GM23248 (cell line): ENCODE measurements at places on chromosomes 3 and 15.

DNA sequence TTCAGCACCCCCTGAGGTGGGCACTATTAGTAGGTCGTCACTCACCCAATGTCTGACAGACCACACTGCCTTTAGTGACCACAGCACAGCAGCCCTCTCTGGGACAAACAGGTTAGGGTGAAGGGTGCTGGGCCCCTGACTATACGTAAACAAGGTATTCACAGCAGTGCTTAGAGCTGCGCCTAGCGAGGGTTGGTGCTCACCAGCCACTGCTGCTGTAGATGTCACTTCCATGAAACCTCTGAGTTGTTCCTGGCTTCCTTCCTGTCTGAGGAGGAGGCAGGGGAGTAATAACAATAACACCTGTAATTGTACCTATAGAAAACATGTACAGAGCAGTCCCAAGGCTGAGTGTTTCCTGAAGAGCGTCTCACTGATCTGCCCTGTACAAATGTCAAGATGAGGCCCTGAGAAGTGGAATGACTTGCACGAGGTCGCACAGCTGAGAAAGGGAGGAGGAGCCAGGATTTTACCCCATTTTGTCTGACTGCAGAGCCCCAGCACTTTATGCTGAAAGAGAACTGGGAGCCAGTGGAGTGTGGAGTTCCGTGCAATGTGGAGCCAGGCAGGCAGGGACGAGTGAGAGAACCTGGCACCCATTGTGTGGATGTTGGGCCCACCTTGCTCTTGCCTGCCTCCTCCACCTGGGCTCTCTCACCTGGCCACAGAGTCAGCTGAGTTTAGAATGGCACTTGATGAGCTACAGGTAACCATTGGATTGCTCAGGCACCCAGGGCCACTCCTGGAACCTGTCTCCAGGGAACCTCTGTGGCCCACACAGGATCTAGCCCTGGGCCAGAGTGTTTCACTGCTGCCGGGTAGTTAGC, 93.8 kb downstream of the DNAJB8 start:
- DNase-seq = no peak

- DNase-seq = peak; percentile 98
Observed at GRCh38 chr3:71542521-71543370, 40.8 kb downstream of the FOXP1 start.

GRCh38 chr3:100957261-100957986, 35.8 kb downstream of the ABI3BP start:
- peak; percentile 80 for DNase-seq

DNA sequence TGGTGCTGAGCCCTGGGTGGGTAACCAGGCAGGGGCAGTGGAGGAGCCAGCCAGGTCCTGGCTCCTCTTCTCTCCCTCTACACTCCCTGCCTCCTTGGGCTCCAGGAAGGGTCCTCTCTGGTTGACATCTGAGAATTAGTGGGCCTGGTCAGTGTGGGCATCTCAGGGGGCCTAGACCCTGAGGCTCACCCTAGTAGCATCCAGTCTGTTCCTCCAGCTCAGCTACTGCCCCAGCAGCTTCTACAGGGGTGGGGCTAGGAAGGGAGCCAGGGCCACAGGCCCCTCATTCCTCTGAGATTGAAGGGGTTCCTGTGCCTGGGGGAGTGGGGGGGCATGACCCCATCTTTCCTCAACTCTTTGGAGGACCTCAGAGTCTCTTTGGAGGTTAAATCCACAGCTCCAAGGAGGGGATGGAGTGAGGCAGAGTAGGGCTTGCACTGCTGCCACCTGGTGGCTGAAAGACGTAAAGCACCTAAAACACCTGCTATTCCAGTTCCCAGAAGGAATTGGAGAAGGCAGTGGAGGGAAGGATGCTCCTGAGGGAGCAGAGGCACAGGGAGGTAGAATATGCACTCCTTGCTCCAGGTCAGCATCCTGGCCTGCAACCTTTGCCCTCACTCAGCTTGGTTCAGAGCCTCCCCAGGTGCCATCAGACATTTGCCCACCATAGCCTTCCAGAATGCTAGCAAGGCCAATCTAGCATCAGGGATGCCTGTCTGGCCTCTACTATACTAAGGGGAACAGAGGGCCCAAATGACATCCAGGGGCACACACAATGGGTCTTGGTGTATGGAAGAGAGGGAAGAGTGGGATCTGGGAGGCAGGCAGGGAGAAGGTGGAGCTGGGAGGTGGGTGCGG, 25.1 kb downstream of the C3orf18 start:
- DNase-seq = peak; percentile 66

DNA sequence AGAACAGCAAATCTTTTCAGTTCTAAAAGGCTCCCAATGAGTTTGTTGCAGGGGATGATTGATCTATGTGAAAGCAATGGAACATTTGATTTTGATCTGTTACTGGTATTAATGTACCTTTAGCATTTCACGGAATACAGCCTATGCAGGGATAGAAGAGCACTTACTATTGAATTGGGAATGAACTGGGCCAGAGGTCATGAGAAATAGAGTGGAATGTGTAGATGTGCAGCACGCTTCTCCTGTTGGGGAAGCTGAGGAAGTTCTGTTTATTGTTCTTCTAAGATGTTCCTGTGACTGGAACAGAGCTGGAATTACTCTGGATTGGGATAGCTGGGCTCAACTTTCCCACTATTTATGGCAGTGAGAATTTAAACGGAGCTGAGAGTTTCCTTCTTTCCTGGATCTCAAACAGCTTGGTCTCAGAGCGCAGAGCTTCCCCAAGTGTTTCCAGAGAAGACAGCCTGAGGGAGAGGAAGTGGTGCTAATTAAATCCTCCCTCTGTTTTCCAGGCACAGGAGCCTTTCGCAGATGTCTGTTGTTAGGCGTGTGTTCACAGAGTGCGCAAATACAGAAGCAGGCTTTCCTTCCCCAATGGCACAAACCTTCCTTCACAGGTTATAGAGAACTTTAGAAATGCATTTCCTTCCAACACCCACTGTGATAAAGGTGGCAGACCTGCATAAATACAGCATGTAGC, 32.5 kb downstream of the TPRG1 start:
- DNase-seq = peak; percentile 18

- DNase-seq = peak; percentile 8
Observed at GRCh38 chr3:192482391-192482790, 244.9 kb downstream of the FGF12 start.

GRCh38 chr15:84938726-84939125, 42.9 kb upstream of the PDE8A start:
- no peak for DNase-seq

DNA sequence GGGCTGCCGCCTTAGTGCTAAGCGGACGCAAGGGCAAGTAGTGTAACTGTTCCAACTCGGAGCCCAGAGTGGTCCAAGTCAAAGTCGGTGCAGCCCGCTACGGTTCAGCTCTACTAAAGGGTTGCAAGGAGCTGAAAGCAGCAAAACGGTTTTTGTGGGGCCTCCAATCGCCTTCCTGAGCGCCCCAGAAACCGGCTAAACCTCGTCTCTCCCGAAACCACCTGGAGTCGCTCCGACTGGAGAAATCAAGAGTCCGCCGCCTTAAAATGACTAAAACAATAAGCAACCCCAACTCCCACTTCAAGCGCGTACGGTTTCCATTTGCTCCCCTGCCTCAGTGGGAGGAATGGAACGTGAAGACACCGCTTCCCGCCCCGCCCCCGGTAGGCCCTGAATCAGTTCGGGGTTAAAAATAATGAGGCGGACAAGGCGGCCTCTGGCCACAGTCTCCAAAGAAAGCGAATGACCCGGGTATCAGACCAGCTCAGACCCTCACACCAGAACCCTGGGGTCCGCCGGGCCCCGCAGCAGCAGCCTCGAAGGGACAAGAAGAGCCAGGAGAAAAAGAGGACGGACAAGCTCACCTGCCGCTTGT, 401 bp downstream of the SEC11A start:
- peak; percentile 70 for DNase-seq

GRCh38 chr3:160170409-160171370, 54.5 kb upstream of the C3orf80 start:
- no peak for DNase-seq

DNA sequence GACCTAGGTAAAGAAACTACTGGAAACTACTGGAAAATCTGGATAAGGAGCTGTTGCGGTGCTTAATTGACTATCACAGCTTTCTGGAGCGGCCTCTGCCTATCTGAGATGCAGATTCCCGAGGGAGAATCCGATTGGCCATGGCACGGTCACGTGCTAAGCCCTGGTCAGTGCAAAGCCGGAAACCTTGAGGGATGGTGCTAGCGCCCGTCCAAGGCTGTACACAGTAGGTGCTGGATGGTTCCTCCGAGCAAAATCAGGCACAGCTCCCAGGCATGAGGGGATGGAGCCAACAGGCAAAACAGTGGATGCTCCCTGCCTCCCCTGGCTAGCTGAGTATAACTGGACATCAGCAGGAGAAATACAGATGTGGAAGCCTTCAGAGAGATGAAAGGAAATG, 238.7 kb upstream of the HES1 start:
- no peak for DNase-seq

GRCh38 chr3:106398891-106399600, 530.2 kb upstream of the CBLB start:
- DNase-seq = no peak

GRCh38 chr3:10344147-10344943, 23.4 kb upstream of the SEC13 start:
- peak; percentile 49 for DNase-seq

DNA sequence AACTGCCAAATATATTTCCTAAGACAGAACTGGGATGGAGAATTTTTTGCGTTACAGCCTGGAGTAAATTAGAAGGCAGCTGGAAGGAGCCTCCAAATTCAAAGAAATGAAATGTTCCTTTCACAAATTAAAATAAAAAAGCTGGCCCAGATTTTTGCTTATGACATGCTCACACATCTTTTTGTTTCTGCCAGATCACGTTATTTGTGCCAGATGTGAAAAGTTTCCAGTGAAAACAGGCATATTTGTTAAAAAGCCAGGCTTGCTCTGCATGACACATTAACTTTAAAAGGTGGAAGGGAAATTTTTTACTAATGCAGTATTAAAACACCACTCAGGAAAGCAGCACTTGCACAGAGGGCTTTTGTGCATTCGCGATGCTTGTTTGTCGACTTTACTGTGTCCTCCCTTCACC, 23.3 kb upstream of the ACKR4 start:
- DNase-seq = peak; percentile 74

- DNase-seq = no peak
Observed at GRCh38 chr15:77470235-77470634, 49.5 kb downstream of the HMG20A start.
